Breast epithelium (tissue), 4 donors: ENCODE measurements at places on chromosomes 5 and 9. TPM values are rescaled to one million over a fixed set of nuclear protein-coding genes. Genes with fewer than 3 reads are reported as not detected.

DNA sequence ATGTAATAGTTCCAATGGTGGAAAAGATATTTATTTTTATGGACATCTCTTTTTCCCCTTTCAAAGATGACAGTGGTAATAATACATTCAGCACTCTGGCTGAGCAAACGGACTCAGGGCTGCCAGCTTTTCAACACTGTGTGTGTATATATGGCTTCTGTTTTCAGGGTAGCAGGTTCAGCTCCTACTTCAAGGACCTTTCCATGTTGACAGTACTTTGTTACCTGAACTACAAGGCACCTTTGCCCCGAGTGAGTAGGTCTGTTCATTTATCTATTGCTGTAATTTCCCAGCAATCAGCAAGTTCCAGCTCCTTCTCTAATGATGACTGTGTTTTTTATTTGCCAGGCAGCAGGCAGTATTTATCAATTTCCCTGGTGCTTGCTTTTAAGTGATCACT lies 387.4 kb upstream of the KIF2A start:
- DNase-seq, result no peak
- H3K36me3 ChIP-seq, result no peaks in the 10 kb centered on the region
- H3K27me3 ChIP-seq, result peaks cover under 1% of the 10 kb centered on the region
- no peaks in the 10 kb centered on the region for H3K4me1 ChIP-seq

DNA sequence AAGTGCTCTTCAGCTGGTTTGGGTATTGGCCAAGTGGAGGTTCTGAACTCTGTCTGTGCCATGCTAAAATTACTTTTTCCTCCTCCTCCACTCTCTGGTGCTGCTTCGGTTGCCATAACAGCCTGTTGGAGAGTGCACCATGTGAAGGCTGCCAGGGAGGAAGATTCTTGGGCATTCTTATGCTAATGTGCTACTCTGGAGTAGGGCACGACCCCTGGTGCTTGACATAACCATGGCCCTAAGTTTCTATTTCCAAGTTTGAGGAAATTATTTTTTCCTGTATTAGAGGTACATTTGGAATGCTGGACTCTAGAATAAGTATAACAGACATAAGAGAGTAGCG lies 111.6 kb downstream of the ARHGAP26 start:
- H3K36me3 ChIP-seq, result no peaks in the 10 kb centered on the region
- no peak overlapping the region for H3K27ac ChIP-seq
- no peak overlapping the region for H3K4me3 ChIP-seq
- H3K27me3 ChIP-seq, result no peaks in the 10 kb centered on the region
- H3K4me1 ChIP-seq, result no peaks in the 10 kb centered on the region

GRCh38 chr5:140764177-140764973 lies 21.6 kb upstream of the PCDHA1 start:
- no peak for DNase-seq
- no peak overlapping the region for H3K27ac ChIP-seq
- no peaks in the 10 kb centered on the region for H3K4me1 ChIP-seq
- no peak overlapping the region for H3K4me3 ChIP-seq
- H3K27me3 ChIP-seq, result no peaks in the 10 kb centered on the region
- H3K36me3 ChIP-seq, result no peaks in the 10 kb centered on the region

DNA sequence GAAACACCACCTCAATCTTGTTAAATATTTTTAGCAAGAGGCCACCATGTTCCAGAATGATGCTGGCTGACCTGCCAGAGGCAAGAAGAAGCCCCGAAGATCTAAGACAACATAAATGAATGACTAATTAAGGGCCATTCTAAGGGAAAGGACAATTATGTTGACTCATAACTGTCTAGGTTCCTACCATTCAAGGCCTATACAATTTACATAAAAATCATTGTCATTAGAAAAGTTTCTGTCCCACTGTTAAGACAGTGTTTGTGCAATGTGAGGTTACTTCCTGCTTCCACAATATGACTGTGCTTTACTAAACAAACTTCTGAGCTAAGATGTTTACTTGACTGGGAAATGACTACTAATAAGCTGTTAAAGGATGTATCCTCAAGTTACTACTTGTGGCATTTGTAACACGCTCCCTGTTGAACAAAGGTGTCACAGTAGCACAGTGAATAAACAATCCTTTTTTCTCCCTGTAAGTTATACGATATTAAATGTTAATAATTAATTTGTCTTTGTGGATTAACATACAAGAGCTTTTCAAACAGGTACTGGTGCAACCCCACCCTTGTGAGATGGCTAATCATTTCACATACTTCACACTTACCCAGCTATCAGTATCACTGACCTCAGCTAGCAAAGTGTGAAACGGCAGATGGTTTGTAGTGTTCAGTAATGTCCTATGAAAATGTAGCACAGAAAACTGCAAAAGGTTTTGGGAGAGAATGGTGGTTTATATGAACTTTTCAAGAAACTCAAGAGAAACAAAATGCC lies 195.8 kb downstream of the EFNA5 start:
- no peaks in the 10 kb centered on the region for H3K4me1 ChIP-seq
- no peak overlapping the region for H3K4me3 ChIP-seq
- no peaks in the 10 kb centered on the region for H3K27me3 ChIP-seq
- DNase-seq, result no peak
- no peak overlapping the region for H3K27ac ChIP-seq

DNA sequence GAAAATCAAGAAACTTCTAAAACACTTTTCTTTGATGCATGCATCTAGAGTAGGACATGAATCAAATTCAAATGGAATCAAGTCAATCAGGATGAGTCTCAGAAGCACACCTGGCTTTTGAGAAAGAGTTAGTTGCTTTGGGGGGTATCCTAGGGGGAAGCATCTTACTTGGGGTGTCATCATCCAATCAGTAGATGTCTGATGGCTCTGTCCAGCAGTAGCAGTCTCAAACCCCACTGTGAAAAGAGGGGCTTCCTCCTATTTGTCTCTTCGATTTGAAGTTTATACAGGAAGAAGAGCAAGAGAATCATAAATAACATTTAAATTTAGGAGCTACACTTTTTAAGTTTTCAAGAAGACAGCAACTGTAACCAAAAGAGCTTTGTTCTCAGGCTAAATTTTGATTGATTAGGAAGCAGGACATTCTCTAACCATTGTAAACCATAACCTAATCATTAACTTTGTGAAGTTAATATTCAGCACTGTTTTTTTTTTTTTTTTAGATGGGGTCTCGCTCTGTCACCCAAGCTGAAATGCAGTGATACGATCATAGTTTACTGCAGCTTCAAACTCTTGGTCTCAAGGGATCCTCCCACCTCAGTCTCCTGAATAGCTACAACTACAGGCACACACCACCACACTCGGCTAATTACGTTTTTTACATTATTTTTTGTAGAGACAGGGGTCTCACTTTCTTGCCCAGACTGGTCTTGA lies 614.7 kb downstream of the CSNK1G3 start:
- no peaks in the 10 kb centered on the region for H3K36me3 ChIP-seq
- no peak overlapping the region for H3K27ac ChIP-seq
- no peak overlapping the region for H3K4me3 ChIP-seq
- H3K4me1 ChIP-seq, result no peaks in the 10 kb centered on the region
- no peaks in the 10 kb centered on the region for H3K27me3 ChIP-seq

DNA sequence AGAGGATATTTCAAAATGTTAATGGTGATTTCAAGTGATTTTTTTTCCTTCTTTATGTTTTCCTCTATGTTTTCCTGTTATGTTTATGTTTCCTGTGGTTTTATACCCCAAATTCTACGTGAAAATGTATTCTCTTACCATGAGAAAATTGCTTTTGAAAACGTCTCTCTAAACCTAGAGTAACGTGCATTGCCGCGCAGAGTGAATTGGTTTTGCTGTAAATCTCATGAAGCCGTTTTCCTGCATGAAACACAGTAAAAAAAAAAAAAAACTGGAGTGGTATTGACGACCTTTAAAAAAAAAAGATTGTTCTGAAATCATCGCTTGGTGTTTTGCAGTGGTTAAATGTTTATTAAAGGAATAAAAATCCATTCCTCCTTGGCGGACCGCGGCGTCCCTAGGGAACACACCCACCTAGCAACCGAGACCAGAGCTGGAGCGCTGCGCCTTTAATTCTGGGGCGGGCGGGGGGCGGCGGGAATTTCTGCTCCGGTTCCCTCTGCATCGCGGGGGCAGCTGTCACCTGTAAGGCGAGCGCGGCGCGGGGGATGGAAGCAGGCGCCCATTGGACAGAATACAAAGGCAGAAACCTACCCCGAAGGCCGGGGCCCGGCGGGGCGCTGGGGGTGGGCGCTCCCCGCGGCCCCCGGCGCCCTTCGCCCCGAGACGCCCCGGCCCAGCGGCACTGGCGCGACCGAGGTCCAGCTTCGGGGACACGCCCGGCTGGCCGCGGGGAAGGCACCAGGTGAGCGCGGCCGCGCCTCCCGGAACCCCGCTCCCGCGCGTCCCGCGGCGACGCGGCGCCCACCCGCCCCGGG lies at the start of gene SOWAHA:
SOWAHA (plus strand) TSS at position 522 of the 818 bp plus-strand sequence. CDS start 320 bp downstream, outside the sequence.
- H3K4me3 ChIP-seq, result peak within 1 kb of the TSS; percentile 23
- peaks cover 15% of the 10 kb centered on the region for H3K27me3 ChIP-seq
- no peaks in the 10 kb centered on the region for H3K4me1 ChIP-seq
- DNase-seq, result no peak

- no peak within 1 kb of the TSS for H3K27ac ChIP-seq
- no peak for DNase-seq
- no peaks in the 10 kb centered on the region for H3K27me3 ChIP-seq
- peak within 1 kb of the TSS; percentile 12 for H3K4me3 ChIP-seq
These were observed at the start of gene CDH10 for GRCh38 chr5:24644761-24645160. TSS of gene CDH10 (minus strand) at chr5:24644978. CDS start at chr5:24593490, 51,488 bp downstream.

GRCh38 chr9:120922404-120923195 lies 4.0 kb downstream of the TRAF1 start:
- H3K36me3 ChIP-seq, result no peaks in the 10 kb centered on the region
- H3K4me3 ChIP-seq, result no peak overlapping the region
- no peak overlapping the region for H3K27ac ChIP-seq
- no peak for DNase-seq

DNA sequence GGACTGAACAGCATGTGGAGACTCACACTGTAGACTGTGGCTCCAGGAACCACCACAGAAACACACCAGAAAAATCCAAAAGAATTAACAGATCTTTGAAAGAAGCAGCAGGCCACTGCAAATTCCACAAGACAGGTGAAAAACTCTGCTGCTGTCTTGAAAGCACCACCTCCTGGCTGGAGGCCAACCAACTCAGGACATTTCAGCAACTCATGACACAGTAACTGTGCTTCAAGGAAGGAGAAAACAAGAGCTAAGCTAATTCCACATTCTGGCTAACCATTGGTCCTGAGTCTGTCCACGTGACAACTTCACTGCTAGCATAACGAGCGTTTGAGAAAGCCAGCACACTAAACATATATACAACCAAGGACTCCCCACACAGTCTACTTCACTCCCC lies 625.1 kb downstream of the PRELID2 start:
- H3K4me3 ChIP-seq, result no peak overlapping the region
- no peaks in the 10 kb centered on the region for H3K4me1 ChIP-seq
- H3K27me3 ChIP-seq, result no peaks in the 10 kb centered on the region
- H3K27ac ChIP-seq, result no peak overlapping the region

DNA sequence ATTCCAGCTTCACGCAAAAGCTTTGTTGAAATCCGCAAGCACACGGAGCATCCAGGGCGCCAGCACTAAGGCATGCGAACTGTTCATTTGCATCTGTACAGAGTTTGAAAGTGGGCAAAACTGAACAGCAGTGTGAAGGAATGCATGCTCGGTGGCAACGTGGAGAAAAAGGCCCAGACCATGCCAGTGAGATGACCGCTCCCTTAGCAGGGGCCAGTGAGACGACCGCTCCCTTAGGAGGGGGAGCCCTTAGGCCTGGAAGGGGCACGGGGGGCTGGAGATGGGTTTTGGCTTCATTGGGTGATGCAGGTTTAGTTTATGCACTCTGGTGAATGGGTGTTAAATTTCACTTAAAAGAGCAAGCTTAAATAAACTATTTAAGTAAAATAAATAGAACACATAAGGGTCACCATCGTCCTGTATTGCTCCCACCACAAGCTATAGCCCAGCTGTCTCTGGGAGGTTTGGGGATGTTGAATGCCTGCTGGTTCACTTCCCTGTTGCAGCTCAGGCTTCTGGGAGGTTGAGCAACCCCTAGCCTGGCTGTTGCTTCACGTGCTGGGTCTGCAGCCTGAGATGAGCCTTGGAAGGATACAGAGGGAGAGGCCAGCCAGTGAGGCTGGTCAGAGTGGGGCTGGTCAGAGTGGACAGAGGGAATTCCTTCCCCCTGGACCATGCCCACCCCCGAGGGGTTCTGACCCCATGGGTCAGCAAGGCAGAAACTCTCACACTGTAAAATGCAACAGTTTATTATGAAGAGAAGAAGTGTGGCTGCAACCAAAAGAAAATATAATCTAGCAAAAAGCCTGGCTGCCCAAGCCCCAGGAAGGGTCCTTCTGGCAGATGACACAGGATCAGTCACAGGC lies 4.6 kb upstream of the FCN1 start:
- no peaks in the 10 kb centered on the region for H3K36me3 ChIP-seq
- no peaks in the 10 kb centered on the region for H3K27me3 ChIP-seq
- no peak overlapping the region for H3K27ac ChIP-seq
- DNase-seq, result no peak
- no peak overlapping the region for H3K4me3 ChIP-seq

DNA sequence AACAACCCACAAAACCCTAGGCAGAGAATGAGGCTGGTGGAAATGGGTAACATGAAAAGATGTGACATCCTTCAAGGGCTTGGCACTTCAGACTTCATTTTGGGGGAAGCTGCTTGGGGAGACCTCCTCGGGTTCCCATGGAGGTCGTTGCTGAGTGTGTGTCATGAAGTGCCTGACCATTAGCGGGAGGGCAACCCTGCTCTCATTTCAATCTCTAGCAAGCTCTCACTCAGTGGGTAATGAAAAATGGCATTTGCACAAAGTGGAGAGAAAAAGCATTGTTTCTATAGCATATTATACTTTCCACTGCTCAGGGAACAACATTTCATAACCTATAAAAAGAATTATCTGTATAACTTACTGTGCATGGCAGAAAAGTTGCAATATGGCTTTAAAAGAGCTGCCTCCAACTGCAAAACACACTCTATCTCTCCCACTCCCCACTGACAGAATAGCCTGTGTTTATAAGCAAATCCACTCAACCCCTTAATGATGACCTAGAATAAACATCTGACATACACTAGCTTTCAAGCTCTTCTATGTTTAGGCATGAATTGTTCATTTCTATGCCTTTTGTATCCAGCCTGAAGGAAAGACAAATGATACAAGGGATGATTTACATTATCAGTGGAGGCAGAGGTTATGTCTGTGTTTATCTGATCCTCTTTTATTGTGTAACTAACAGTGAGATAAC lies 357.2 kb downstream of the ZSWIM6 start:
- H3K4me1 ChIP-seq, result no peaks in the 10 kb centered on the region
- no peaks in the 10 kb centered on the region for H3K27me3 ChIP-seq
- H3K27ac ChIP-seq, result no peak overlapping the region
- H3K36me3 ChIP-seq, result no peaks in the 10 kb centered on the region
- DNase-seq, result no peak

- no peaks in the 10 kb centered on the region for H3K27me3 ChIP-seq
- no peak overlapping the region for H3K27ac ChIP-seq
- no peaks in the 10 kb centered on the region for H3K4me1 ChIP-seq
- no peak overlapping the region for H3K4me3 ChIP-seq
These were observed 57.4 kb downstream of the TMEM38B start for GRCh38 chr9:105751761-105752160.

Gene ANKRD31
- total RNA-seq, result 0.59 TPM

Gene GDNF
- total RNA-seq, result 0.15 TPM

Gene OR1J2
- total RNA-seq, result not detected

Gene ABO
- total RNA-seq, result 1.1 TPM

Gene MSANTD3
- 13.0 TPM for total RNA-seq

Gene SCGB3A1
- total RNA-seq, result 8.8 TPM

Gene TMOD1
- total RNA-seq, result 10.4 TPM

Gene OBP2B
- not detected for total RNA-seq

Gene RANBP3L
- total RNA-seq, result 2.3 TPM
